Dorsolateral prefrontal cortex (tissue), 122 donors: ENCODE measurements at places on chromosomes 7 and 10.

DNA sequence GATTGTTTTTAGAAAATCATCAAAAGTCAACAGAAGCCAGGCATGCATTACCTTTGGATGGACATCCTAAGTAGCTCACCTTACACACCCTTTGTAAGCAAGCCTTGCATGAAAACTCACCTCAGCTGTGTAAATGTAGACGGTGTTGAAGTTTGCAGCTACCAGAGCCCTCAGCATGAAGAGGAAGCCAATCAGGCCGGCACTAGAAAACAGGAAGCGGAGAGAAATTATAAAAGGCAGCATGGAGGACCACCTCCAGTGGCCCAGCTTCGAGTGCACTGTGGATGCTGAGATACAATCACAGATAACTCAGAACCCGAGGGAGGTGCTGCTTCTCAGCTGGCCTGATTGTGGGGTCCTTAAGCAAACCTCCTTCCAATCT, 75.3 kb downstream of the SVOPL start:
- no peak for DNase-seq

GRCh38 chr10:59227136-59227673, 50.8 kb downstream of the PHYHIPL start:
- DNase-seq = no peak

- no peak for DNase-seq
These were observed 23.4 kb downstream of the ADRA2A start for GRCh38 chr10:111100198-111100597.

DNA sequence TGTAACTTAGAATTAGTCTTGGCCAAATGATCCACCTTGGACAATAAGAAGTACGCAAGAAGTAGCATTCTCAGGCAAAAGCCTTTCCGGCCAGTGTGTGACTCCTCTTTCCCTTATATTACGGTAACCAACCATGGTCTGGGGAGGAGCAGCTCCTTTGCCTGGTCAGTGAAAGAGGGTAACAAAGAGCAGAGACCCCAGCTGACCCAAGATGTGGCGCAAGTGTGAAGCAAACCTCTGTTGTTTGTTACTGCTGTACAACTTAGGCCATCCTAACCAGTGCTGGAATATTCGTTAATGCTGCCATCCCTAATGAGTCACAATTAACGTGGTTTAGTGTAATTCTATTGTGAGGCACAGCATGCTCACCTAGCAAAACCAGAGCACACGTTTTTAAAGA, 44.0 kb downstream of the HIPK2 start:
- no peak for DNase-seq

DNA sequence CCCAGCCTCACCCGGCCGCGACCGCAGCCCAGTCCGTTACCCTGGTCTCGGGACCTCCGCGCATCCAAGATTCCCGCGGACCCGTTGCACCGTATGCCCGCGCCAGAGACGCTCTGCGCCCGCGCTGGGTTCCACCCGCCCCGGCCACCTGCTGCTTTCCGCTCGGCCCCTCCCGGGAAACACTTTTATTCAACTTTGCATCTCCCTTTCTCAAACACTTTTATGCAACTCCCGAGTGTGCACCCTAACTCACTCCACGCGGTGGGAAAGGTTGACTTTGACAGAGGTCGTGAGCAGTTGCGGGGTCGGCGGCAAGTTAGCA, at the start of gene ODAD2:
ODAD2 (minus strand) TSS at position 126 of the 322 bp plus-strand sequence. CDS start 3,937 bp downstream, outside the sequence.
- no peak for DNase-seq

- no peak for DNase-seq
These were observed 5.0 kb upstream of the CNOT4 start for GRCh38 chr7:135514856-135515255.
